ENCODE measurements at places on chromosomes 6 and 20.
A peak's percentile ranks its signal among the peaks of the same experiment; 100 is the strongest.

- DNase-seq, result no peak
Observed at GRCh38 chr6:42690872-42691271, 31.5 kb downstream of the PRPH2 start.

GRCh38 chr6:109253366-109253765 lies 128.9 kb downstream of the CD164 start:
- no peak for DNase-seq

GRCh38 chr20:22533823-22534751 lies 50.3 kb downstream of the FOXA2 start:
- no peak for DNase-seq

- no peak for DNase-seq
Observed at GRCh38 chr20:57211406-57211805, 55.0 kb downstream of the BMP7 start.

- DNase-seq, result no peak
Observed at GRCh38 chr6:144582939-144583613, 297.9 kb downstream of the UTRN start.

DNA sequence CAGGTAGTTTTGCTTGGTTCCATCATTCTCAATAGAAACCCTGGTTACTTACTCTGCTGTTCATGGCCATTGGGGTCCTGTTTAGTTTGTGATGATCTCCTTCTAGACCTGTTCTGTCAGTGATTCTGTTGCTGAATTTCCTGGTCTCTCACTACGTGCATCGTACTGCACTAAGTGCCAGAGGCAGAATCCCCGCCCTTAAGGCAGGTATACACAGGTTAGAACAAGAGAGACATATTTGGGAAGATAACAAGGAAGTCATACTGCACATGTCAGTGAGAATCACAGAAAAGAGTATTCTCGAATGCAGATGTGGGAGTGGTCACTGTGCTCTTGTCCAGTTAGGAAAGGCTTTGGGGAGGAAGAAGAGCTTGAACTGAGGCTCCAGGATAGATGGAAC lies 148.1 kb upstream of the MYLIP start:
- no peak for DNase-seq

DNA sequence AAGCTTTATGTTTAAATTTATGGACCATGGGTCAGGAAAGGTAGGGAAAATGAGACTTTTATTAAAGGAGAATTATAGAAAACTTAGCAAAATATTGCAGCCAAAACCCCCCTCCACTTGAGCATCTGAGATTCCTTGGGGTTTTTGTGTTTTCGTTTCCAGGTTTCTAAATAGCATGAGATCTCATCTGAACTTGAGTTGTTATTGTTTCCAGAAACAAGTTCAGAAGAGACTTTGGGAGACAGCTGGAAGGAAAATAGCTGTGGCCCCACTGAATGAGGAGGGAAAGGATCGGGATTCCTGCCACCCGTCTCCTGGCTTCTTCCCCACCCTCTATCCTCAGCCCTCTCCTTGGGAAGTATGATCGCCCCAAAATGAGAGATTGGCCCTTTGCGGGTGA lies 75.5 kb downstream of the TBC1D7 start:
- no peak for DNase-seq

DNA sequence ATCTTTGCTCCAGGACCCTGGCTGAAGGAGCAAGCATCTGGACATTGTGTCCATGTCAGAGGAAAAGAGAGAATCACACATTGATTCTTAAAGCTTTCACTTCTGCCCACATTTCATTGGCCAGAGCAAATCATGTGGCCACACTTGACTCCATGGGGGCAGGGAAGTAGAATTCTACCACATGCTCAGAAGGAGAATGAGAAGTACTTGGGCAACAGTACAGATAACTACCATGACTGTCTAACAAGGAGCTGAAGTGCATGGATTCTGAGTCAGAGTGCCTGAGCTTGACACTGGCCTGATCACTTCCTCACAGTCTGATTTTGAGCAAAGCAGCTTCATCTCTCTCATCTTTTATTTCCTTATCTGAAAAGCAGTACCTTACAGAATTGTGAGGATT lies 38.6 kb downstream of the GHRH start:
- DNase-seq, result no peak

DNA sequence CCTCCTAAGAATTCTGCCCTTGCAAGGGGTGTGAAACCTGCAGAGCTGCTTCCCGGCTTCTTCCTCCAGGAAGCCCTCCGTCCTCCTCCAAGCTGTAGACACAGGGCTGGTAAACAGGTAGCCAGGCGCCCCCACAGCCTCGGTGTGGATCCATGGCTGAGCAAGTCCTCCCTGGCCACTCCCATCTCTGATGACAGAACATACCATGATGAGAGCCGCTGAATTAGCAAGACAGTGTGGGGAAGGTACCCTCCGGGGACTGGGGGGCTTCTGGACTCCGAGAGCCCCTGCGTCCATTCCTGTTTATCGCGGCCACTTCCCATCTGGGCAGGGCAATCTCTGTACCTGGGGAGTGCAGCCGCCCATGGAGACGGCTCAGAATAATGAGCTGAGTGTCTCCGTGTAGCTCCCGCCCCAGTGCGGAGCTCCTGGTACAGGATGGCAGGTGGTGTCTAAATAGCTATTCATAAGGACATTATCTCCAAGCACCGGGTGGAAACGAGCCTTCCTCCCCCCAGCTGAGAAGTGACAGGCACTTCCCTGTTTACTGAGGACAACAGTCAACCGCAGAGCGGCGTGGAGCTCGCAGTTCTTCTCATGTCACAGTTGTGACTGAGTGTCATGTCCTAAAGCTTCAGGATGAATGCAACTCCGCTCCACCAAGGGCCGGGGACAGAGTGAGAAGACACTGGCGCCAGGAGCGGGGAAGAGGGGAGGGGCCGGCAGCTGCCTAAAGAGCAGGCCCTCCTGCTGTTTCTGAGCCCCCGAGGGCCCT lies 22.7 kb upstream of the NTSR1 start:
- DNase-seq, result peak; percentile 19

DNA sequence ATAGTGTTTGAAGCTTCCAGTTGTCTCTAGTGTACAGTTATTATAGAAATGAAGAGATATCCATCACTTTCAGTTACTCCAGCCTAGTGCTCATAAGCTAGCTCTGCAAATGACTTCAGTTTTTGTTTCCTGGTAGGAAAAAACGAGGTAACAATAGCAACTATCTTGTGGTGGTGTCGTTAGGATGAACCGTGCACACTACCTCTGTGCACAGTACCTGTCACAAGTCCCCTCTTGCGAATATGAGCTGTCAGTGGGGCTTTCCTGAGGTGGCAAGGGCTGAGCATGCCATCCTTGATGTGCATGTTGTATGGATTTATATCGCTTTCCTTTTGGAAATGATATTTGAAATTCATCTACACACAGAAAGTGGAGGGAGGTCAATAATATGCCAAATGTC lies 151.8 kb downstream of the ARID1B start:
- DNase-seq, result no peak

GRCh38 chr20:10639737-10640556 lies 33.9 kb downstream of the JAG1 start:
- DNase-seq, result no peak

GRCh38 chr20:58990651-58991445 lies 9.8 kb downstream of the NELFCD start:
- no peak for DNase-seq

- DNase-seq, result no peak
Observed at GRCh38 chr6:22249711-22250350, 47.0 kb downstream of the PRL start.

- DNase-seq, result no peak
Observed at GRCh38 chr6:114785235-114786127, 442.7 kb upstream of the HS3ST5 start.

GRCh38 chr6:13946506-13946905 lies 21.8 kb downstream of the RNF182 start:
- no peak for DNase-seq

DNA sequence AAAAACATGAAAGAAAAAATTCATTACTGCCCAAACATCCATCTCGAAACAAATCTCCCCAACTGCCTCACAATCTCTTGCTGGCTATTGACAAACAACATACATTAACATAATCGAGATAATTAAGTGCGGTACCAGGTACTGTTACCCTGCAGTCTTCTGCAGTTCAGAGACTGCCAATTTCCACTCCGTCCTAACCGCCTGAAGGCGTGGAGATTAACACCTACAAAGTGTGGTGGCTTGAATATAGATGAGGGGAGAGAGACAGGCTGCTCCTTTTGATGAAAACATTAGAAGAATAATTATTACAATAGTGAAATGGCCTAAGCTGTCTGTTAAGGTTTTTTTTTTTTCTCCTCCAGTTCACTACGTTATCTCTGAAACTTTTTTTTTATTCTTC lies 258.9 kb upstream of the SOX4 start:
- DNase-seq, result no peak

DNA sequence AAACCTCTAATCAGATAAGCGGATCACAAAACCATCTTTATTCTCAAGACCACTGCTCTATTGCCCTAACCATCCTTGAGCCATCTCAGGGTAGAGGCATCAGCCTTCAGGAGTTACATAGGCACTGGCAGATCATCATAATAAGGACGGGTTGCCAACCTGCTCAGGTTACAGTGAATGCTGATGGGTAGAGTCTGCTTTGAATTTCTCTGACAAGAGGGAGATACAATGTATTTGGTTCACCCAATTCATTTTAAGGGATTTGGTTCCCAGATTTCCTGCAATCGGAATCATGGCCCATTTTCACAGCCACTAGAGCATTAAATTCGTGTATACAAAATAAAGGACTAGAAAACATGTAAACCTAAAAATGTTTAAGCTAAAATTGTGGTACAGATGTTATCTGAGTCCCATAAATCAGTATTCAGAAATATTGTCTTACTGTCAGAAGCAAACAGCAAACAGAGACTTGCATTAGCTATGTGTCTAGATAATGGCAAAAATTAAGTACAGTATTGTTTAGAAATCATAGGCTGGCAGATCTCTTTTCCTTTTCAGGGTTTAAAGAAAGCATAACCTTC lies 41.9 kb upstream of the TMEM170B start:
- DNase-seq, result no peak

- no peak for DNase-seq
Observed at GRCh38 chr20:33262658-33263065, 20.4 kb upstream of the BPIFB1 start.

GRCh38 chr6:159008656-159009288 lies 8.8 kb upstream of the RSPH3 start:
- DNase-seq, result no peak

DNA sequence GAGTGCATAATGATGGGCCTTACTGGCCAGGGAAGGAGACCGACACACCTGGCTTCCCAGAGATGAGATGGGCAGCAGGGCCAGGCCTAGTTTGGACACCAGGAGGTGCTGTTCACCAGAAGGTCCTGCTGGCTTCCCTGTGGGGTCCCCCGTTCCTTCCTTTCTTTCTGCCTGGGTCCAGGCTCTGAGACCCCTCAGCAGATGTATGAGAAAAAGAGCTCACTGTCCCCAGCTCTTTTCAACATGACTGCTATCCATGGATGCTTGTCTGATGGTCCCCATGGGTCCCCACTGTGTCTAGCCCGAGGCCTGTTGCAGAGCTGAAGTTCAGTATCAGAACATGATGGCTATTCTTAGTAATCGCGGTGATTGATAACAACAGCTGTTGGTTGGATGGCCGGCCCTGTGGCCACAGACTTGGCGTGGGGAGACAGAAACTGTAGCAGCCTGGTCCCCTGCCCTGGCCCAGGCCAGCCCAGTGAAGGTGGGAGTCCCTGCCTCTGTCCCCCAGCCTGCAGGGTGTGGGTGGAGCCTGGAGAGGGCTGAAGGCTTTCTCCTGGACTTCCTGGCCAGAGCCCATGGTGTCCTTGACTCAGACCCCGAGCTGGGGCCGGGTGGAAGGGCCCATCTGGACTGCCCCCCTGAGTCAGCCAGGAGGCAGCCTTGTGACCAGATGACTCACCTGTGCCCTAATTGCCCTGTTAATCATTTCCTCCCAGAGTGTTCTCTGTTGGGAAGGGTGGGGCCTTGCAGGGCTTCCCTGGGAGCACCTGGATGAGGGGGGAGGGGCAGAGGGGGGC lies 9.9 kb upstream of the BAK1 start:
- no peak for DNase-seq

DNA sequence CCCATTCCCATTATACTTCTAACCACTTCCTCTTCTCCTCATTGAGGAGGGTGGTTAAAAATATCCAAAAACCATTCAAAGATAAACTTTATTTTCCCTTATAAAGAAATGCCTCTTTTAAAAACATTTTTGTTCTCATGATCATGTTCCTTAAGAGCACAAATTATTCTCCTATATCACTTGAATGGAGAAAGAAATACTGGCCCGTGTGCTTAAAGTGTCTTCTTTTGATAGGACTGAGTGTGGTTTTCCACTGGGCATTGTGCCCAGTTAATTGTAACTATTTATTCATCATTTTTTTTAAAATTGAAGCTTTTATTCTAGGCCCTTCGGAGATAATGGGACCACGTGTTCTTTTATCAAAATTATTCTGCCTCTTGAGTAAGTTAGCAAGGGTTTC lies 871.5 kb downstream of the QKI start:
- no peak for DNase-seq

GRCh38 chr6:74268815-74269599 lies 573.0 kb downstream of the CD109 start:
- no peak for DNase-seq

DNA sequence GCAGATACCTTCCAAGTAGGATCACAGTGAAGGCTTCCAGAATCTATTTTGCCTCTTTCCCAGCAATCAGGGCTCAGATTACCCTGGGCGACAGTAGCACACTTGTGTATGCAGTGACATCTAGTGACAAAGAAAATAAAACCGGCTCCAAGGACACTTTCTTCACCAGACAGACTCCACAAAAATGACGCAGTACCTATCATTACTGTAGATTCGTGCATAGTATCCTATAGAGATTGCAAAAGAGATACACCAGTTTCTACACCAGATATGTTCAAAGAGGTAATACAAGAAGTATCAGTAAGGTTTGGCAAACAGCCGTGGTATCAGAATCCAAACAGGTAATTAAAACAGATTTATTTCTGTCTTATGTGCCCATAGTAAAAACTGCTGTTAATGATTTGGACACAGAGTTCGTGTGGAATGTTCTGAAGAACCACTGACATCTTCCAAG lies 600.4 kb upstream of the JAG1 start:
- DNase-seq, result no peak

- no peak for DNase-seq
Observed at GRCh38 chr20:20465252-20465651, 97.3 kb downstream of the INSM1 start.

DNA sequence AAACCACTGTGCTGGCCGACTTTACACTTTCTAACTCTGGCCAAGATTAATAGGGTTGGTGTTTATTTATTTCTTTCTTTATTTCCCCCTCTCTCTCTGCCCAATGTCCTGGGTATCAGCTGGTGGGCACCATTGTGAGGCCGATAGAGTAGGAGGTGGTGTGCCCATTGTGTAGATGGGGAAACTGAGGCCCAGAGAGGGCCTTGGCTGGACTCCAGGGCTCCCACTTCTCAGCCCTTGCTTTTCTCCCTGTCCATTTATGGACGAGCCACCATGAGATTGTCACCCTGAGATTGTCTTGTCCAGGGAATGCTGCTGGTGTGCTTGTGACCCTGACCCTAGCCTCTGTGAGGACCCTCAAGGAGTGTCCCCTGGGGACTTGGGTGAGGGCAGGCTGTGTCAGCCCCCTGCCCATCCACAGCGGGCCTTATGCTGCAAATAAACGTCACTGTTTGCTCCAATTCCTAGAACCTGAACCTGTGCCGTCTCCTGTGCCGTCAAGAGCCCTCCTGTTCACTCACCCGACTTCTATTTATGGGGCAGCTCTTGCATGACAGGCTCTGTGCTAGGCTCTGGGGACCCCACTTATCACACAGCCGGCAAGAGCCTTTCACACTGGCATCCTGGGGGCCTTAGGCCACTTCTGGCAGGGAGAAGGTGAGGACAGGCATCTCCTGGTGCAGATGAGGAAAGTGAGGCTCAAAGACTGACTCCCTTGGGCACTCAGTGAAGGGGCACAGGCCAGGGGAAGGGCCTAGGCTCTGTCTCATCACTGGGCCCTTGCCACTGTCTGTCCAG lies 24.8 kb downstream of the SUN5 start:
- DNase-seq, result no peak

All from activated CD4-positive, alpha-beta T cell treated with anti-CD3 and anti-CD28 coated beads, Interleukin-2, amount 50 U/mL, for 1 hour (primary cell).